ENCODE measurements at places on chromosomes 2 and 18. TPM values are rescaled to one million over a fixed set of nuclear protein-coding genes. Genes with fewer than 3 reads are reported as not detected.

RAX gene
- not detected for polyA plus RNA-seq

GRCh38 chr18:49612515-49613033 is 50.7 kb downstream of the LIPG start:
- DNase-seq, result no peak

DNA sequence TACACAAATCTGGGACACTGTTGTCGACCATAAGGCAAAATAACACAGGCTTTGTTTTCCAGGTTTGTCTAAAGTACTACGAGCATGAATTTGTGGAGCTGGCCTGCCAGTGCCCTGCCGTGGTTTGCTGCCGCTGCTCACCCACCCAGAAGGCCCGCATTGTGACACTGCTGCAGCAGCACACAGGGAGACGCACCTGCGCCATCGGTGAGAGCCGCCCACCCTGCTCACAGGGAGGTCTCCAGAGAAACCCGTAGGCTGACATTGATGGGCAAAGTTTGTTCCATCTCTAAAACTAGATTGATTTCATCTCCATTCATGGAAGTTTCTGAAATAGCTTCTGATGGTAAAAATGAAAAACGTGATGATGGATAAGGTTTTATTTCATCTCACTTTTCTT is 50.4 kb upstream of the NFATC1 start:
- DNase-seq, result no peak

DNA sequence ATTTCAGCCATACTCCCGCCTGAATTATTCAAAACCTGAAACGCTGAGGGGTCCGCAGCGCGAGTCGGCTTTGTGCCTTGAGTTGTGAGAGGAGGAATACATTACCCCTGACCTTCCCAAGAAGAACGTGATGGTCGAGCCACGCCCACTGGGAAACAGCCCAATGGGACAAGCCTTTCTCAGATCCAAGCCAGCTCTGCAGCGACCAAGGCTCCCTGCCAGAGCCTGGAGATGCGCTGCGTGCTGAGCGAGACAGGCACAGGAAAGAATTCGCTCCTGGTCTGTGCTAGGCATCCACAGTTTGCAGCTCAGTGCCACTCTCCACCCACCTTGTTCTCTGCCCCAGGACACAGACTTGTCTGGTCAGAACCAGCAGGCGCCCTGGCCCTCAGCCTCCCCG is 74.1 kb upstream of the GLI2 start:
- DNase-seq, result no peak

GRCh38 chr2:174761837-174762236 is 2.4 kb downstream of the CHRNA1 start:
- no peak for DNase-seq

DNA sequence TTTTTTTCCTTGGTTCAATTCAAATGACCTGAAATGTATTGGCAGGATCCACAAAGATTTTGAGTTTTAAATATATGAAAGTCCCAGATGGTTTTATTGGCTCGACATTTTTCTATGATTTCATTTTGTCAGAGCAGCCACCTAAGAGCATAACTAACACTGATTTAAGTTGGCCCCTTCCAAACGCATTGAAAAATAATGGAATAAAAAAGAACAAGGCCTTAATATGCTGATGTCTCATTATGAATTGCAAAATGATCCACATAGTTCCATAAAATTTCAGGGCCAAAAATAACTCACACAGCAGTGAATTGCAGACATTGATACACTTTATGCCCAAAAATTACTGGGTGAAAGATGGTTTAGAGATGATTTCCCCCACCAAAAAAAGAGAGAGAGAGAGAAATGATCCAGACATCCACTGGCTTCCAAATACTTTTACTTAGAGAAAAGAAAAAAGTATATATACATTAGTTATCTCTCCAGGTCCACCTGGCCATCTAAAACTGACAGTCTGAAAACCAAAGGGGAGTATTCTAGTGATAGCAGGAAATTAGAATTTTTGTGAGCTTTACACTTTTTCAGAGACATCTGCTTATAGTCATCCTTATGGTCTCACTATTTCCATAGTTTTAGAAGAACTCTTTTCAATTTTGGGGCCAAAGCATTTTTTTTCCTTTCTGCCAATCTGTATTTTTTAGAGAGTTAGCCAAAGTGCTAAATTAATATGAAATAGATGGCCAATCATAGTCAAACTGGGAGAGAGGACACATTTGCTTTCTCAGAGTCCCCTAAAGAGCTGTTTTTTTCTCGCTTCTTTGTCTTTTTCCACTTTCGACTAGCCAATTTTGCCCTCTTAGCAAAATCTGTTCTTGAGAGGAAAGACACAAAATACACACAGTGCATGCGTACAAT is 213.5 kb upstream of the RND3 start:
- DNase-seq, result no peak

DNA sequence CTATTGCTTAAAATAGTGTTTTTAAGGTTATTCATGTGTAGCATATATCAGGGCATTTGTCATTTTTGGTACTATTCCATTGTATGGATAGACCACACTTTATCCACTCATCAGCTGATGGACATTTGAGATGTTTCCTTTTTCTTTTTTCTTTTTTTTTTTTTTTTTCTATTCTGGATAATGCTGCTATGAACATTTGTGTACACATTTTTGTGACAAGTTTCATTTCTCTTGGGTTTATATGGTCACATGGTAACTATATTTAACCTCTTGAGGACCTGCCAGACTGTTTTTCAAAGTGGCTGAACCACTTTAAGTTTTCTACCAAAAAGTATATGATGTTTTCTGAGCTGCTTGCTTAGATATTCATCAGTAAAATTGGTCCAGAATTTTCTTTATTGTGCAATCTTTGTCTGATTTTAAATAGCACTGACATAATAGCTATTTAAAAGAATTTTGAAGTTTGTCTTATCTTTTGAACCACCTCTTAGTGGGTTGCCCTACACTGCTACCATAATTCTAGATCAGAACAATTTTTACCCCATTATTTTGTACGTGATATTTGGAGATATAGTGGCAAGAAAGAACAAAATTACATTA is 219.4 kb upstream of the SIX3 start:
- no peak for DNase-seq

PKP4 gene
- 7.7 TPM for polyA plus RNA-seq

BCL11A gene
- polyA plus RNA-seq, result 0.43 TPM

DNA sequence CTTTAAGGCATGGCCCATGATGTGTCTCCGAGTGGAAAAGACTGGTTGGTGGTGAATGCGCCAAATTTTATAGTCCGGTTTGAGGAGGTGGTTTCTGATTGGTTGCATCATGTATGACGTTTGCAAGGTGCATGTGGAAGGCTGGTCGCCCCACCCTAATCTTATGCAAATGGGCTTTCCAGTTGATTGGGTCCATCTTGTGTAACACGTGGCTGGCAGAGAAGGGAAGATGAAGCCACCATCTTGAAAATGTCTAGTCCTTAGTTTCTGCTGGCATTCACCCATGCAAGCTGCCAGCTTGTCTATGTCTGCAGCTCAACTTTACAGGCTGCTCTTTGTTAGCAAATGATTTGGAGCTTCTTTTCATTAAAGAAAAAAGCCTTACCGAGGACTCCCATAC is 132.2 kb downstream of the PIK3C3 start:
- no peak for DNase-seq

DNA sequence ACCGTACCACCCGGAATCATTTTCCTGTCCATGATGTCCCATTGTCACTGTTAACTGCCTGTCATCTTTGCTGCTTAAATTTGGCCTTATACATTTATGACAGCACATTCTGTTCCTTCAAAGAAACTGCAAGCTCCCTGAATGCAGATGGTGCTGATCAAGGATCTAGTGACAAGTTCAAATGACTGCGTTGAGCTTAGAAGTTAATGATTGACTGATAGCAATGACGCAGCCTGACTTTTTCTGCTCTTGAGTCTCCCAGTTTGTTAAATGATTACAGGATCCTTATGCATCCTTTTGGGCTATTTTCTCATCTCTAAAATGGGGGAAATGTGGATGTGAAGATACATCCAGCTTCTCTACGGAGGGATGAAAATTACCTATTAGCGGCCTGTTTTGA is 159.0 kb downstream of the DCC start:
- DNase-seq, result no peak

GRCh38 chr2:118169359-118170005 is 81.2 kb downstream of the INSIG2 start:
- DNase-seq, result no peak

DNA sequence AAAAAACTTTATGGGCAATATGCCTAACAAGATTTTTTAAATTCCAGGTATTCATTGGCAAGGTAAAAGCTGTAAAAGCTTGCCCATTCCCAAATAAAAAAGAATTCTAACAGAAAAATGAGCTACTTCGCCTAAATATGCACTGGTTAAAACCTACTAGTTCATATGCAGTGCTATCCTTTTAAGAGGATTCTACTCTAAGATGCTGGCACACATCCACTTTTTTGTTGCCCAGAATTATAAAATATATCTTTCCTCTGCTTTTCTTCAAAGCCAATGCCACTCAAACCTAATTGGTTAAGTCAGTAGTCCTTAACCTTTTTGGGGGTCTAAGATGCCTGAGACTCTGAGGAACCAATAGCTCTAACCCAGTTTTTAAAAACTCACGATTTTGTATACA is 3.2 kb downstream of the XPO1 start:
- no peak for DNase-seq

CD226 gene
- polyA plus RNA-seq, result 0.50 TPM

DNA sequence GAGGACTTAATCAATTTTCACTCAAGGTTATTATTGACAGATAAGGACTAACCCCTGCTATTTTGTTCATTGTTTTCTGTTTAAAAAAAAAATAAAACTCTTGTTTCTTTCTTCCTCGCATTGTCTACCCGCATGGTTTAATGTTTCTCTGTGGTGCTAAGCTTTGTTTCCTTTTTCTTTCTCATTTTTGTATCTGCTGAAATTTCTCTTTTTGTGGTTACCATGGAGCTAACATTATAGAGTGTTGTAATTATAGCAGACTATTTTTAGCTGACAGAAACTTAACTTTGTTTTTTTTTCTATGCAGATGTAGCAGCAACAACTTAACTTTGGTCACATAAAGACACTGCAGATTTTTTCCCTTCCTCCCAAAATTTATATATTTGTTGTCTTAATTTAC is 43.1 kb upstream of the CHN1 start:
- no peak for DNase-seq

DNA sequence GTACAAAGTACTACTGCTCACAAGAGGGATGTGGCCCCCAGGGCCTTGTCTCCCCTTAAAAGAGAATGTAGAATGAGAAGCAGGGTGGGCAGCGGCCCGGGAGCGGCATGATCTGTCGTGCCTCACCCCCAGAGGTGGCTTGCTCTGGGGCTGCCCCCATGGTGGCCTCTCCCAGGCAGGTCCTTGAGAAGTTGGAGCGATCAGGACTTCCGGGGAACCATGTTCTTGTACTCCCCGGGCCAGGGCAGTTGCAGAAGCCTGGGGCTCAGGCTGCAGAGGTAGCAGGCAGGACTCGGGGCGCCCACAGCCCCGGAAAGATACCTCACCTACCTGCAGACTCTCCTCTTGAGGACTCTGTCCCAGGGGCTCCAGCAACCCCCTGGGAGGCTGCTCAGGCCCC is 62.6 kb downstream of the CYP26B1 start:
- no peak for DNase-seq

- DNase-seq, result no peak
These were observed 34.8 kb downstream of the RIT2 start for GRCh38 chr18:43080671-43081070.

- no peak for DNase-seq
These were observed 228.4 kb downstream of the FHOD3 start for GRCh38 chr18:36525913-36526312.

- DNase-seq, result no peak
These were observed 278.7 kb upstream of the ZNF521 start for GRCh38 chr18:25630682-25631081.

DNA sequence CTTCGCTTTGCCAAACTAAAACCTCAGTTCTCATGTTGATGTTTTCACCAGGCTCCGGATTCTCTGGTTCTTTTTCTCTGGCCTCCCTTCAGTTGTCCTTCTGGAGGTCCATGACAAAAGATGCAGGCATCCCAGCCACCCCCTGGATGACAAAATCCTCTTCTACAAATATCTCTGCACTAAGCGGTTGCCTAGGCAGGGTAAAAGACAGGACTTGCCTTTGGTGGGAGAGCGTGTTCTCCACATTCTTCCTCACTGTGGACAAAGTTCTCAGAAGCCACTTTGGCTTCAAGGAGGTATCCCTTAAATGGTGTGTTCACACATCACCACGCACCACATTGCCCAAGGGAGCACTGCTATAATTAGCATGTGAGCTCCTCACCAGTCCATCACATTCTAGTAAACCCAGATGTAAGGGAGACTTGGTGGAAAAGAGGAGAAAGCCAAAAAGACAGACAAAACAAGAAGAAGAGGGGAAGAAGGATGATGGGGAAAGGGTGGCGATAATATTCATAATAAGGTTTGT is 23.6 kb upstream of the MRPL33 start:
- no peak for DNase-seq

DNA sequence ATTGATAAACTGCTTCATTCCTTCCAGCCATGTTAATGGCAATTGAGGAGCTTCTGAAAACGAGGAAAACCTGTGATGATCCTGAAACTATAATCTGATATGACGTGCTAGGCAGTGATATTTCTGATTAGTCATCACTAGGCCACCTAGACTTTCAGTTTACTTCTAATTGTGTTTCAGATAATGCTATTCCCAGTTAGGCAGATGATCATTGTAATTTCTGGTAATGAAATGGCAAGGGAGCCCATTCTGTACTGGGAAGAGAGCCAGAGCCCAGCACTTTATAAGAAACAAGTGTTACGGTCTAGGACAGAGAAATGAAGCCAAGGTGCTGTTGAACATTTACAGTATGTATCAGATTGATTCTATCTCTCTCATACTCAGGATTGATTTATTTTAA is 106.2 kb downstream of the CPO start:
- DNase-seq, result no peak

GRCh38 chr2:174690026-174690425 is 74.2 kb downstream of the CHRNA1 start:
- no peak for DNase-seq

DNA sequence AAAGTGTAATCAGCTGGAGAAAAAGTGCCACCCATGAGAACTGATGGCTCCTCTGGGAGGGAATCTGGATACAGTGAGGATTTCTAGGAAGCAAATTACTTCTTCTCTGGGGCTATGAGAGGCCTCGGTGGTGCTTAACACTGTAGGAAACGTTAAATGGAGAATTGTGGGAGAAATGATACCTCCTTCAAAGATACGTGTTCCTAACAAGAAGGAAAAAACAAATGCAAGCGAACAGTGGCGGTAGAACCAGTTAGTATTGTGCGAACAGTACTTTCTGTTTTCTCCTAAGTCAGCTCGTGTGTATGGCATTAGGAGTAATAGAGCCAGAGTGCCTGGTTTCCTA is 587 bp upstream of the MTIF2 start:
- no peak for DNase-seq

CREG2 gene
- not detected for polyA plus RNA-seq

- no peak for DNase-seq
These were observed 307.5 kb downstream of the GALR1 start for GRCh38 chr18:77557046-77557587.

DNA sequence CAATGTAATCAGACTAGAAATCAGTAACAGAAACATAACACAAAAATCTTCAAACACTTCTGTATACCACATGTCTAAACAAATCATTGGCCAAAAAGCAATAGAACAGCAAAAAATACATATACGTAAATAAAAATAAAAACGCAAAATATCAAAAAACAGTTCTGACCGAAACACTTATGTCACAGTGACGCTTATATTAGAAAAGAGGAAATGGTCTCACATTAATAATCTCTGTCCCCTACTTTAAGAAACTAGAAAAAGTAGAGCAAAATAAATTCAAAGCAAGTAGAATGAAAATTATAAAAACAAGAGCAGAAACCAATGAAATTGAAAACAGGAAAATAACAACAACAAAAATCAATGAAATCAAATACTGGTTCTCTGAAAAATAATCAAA is 41.9 kb downstream of the TMEM131 start:
- DNase-seq, result no peak

STAMBP gene
- 18.6 TPM for polyA plus RNA-seq

- no peak for DNase-seq
These were observed 163.7 kb downstream of the SOCS6 start for GRCh38 chr18:70452501-70452900.
